ENCODE measurements at places on chromosomes 3 and 15. TPM values are rescaled to one million over a fixed set of nuclear protein-coding genes. Genes with fewer than 3 reads are reported as not detected.

The PRR20G gene
- polyA plus RNA-seq = not detected

The TNNC1 gene
- 2.8 TPM for polyA plus RNA-seq

The SRP14 gene
- polyA plus RNA-seq = 343 TPM

The C3orf85 gene
- not detected for polyA plus RNA-seq

The PLAAT1 gene
- not detected for polyA plus RNA-seq

The SEMA5B gene
- 0.03 TPM for polyA plus RNA-seq

The RBMS3 gene
- polyA plus RNA-seq = 1.4 TPM

The ANKRD34C gene
- polyA plus RNA-seq = not detected

The KY gene
- not detected for polyA plus RNA-seq

The SLC24A1 gene
- polyA plus RNA-seq = 6.4 TPM

The TRIM71 gene
- polyA plus RNA-seq = not detected

The OR5K2 gene
- polyA plus RNA-seq = not detected

The SLC2A2 gene
- polyA plus RNA-seq = not detected

The CCR1 gene
- polyA plus RNA-seq = not detected

The HGD gene
- polyA plus RNA-seq = 48.8 TPM

The PLSCR5 gene
- polyA plus RNA-seq = not detected

The OR5H14 gene
- not detected for polyA plus RNA-seq

The FMN1 gene
- 0.45 TPM for polyA plus RNA-seq

The FGF12 gene
- polyA plus RNA-seq = 0.63 TPM

The GRAMD1C gene
- polyA plus RNA-seq = 0.32 TPM

The CILP gene
- 0.09 TPM for polyA plus RNA-seq

The TMEM207 gene
- polyA plus RNA-seq = not detected

The DHX36 gene
- 59.4 TPM for polyA plus RNA-seq

The TMC3 gene
- polyA plus RNA-seq = not detected

The NAALADL2 gene
- 0.08 TPM for polyA plus RNA-seq

Data from A549 (cell line).